Testis (tissue), 5 donors: ENCODE measurements at places on chromosomes 6 and 20.

DNA sequence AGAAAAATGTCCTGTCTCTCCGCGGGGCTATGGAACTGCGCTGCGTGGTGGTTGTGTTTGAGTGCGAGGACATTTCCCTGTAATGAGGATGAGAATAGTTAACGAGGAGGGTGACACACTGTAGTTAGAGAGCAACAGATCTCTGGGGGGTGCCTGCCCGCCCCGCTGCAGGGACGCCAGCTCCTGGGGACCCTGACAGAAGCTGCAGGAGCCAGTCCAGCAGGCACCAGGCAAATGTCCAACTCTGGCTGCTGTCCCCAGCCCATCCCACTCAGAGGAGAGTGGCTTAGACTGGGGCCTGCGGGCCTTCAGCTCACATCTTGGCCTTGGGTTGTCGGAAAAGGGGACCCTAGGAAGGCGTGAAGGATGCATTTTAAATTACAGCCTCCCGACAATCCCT lies 92.9 kb upstream of the FOXP4 start:
- no peaks in the 10 kb centered on the region for H3K36me3 ChIP-seq
- H3K27me3 ChIP-seq = no peaks in the 10 kb centered on the region
- no peak for DNase-seq
- no peak overlapping the region for H3K27ac ChIP-seq
- no peak overlapping the region for H3K4me3 ChIP-seq
- H3K4me1 ChIP-seq = peaks cover 16% of the 10 kb centered on the region

DNA sequence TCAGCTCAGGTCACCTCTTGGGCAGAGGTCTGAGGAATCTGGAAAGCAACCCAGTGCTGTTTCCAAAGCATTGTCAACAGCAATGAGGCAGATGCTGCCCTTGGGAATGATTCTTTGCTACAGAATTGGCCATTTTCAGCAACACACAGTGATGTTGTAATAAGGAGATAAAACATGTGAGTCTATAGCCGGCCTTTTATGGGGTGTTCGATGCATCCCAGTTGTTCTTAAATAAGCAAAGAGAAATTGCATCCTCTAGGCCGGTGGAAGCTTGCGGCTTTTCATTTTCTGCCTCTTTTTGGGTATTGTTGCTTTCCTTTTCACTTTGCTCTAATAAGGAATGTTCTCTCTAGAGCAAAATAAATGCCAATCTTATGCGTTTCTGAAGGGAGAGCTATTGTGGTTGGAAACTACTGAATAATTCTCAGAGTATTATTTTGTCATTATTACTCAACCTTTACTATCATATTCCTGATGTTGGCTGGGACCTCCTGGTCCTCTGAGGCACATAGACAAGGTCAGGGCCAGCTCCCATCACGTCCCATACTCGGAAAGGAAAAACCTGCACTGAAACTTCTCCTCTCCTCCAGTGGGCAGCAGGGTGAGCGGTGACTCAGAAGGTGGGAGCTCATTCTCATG lies 214.2 kb downstream of the CDH26 start:
- DNase-seq = no peak
- no peaks in the 10 kb centered on the region for H3K27me3 ChIP-seq
- H3K27ac ChIP-seq = no peak overlapping the region
- no peaks in the 10 kb centered on the region for H3K4me1 ChIP-seq
- no peak overlapping the region for H3K4me3 ChIP-seq

DNA sequence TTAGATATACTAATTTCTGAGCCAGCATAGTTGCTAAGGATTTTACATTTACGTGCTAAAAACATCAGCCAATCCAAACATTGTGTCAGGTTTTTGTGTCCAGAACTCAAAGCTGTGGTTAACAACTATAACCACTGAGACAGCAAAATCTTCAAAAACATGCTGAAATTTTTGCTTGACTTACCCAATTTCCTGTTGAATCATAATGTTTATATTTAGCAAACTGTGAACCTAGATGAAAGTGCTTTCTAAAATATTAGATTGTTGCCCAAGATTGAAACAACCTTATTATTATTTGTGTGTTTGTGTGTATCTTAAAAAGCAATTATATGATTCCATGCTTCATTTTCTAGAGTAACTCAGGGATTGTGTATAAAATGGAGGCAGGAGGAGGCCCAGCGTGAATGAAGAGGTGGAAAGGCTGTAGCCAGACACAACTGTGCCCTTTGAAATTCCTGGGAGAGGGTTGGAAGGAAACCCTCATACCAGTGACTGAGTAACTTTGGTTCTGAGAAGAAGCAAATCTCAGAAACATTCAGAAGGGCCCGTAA lies 48.0 kb downstream of the ARMC2 start:
- no peaks in the 10 kb centered on the region for H3K36me3 ChIP-seq
- H3K27ac ChIP-seq = no peak overlapping the region
- no peaks in the 10 kb centered on the region for H3K27me3 ChIP-seq
- no peak for DNase-seq

DNA sequence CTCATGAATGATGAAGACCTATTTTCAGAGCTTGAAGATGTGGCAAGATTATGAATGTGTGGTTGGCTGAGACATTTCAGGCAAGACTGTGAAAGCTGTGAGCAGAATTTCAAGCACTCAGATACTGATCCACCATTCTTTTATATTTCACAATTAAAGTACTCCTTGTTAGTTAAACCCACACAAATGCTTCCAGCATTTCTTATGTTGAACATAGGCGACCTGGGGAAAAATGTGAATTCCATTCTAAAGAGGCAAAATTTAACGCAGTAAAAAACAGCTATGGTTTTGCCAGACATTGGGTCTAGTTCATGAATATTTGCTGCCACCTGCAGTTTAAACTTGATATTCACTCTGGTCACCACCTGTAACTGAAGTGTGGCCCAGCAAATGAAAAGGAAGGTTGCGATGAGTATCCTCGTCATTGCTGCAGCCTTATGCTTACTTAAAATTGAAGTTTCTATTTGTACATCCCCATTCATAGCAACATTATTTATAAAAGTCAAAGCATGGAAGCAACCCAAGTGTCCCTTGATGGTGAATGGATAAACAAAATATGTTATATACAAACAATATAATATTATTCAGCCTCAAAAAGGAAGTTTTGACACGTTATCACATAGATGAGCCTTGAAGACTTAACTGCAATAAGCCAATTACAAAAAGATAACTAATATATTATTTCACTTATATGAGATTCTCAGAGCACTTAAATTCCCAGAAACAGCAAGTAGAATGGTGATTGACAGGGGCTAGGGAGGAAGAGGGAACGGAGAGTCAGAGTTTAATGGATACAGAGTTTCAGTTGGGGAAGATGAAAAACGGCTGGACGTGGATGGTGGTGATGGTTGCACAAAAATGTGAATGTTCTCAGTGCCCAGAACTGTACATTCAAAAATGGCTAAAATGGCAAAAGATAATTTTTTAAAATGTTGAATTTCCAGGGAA lies 32.4 kb upstream of the FAM184A start:
- peaks cover 8% of the 10 kb centered on the region for H3K4me1 ChIP-seq
- H3K36me3 ChIP-seq = no peaks in the 10 kb centered on the region
- no peak overlapping the region for H3K27ac ChIP-seq
- no peaks in the 10 kb centered on the region for H3K27me3 ChIP-seq

- H3K27me3 ChIP-seq = no peaks in the 10 kb centered on the region
- DNase-seq = no peak
- peaks cover 11% of the 10 kb centered on the region for H3K4me1 ChIP-seq
- no peak overlapping the region for H3K27ac ChIP-seq
- no peaks in the 10 kb centered on the region for H3K36me3 ChIP-seq
- H3K4me3 ChIP-seq = no peak overlapping the region
Observed at GRCh38 chr6:42101186-42101657, 41.2 kb downstream of the C6orf132 start.

GRCh38 chr6:33904050-33904746 lies 100.4 kb upstream of the MLN start:
- H3K36me3 ChIP-seq = no peaks in the 10 kb centered on the region
- no peaks in the 10 kb centered on the region for H3K27me3 ChIP-seq
- H3K27ac ChIP-seq = no peak overlapping the region
- H3K4me3 ChIP-seq = no peak overlapping the region

- H3K4me3 ChIP-seq = no peak overlapping the region
- H3K27me3 ChIP-seq = no peaks in the 10 kb centered on the region
- DNase-seq = no peak
- H3K4me1 ChIP-seq = no peaks in the 10 kb centered on the region
Observed at GRCh38 chr6:149560736-149561135, 5.4 kb upstream of the GINM1 start.

GRCh38 chr6:75436869-75437268 lies 56.7 kb downstream of the FILIP1 start:
- no peaks in the 10 kb centered on the region for H3K27me3 ChIP-seq
- no peaks in the 10 kb centered on the region for H3K36me3 ChIP-seq
- DNase-seq = peak; percentile 70
- peaks cover 18% of the 10 kb centered on the region for H3K4me1 ChIP-seq

DNA sequence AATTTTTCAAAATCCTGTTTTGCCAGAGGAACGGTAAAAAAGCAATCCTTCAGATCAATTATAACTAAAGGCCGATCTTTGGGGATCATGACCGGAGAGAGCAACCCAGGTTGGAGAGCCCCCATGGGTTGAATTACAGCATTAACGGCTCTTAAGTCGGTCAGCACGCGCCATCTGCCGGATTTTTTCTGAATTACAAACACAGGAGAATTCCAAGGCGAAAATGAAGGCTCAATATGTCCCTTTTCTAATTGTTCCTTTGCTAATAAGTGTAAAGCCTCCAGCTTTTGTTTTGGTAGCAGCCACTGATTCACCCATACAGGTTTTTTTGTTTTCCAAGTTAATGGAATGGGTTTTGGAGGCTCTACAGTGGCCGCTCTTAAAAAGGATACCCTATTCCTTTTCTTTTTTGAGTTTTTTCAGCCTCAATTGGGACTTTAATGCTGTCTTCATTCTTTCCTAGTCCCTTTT lies 16.9 kb upstream of the PTCRA start:
- H3K27ac ChIP-seq = no peak overlapping the region
- DNase-seq = peak; percentile 91
- H3K4me1 ChIP-seq = peaks cover 30% of the 10 kb centered on the region
- no peak overlapping the region for H3K4me3 ChIP-seq

GRCh38 chr6:149035766-149036165 lies 281.7 kb upstream of the TAB2 start:
- H3K27ac ChIP-seq = no peak overlapping the region
- H3K27me3 ChIP-seq = no peaks in the 10 kb centered on the region
- DNase-seq = no peak
- no peaks in the 10 kb centered on the region for H3K36me3 ChIP-seq

GRCh38 chr20:17613328-17614175 lies 43.7 kb downstream of the DSTN start:
- no peak overlapping the region for H3K27ac ChIP-seq
- H3K36me3 ChIP-seq = no peaks in the 10 kb centered on the region
- no peak for DNase-seq
- H3K4me1 ChIP-seq = peaks cover 15% of the 10 kb centered on the region
- no peaks in the 10 kb centered on the region for H3K27me3 ChIP-seq

- H3K4me1 ChIP-seq = peaks cover 12% of the 10 kb centered on the region
- H3K4me3 ChIP-seq = no peak overlapping the region
- DNase-seq = no peak
- H3K36me3 ChIP-seq = no peaks in the 10 kb centered on the region
Observed at GRCh38 chr20:64053841-64054661, 4.6 kb upstream of the SOX18 start.

DNA sequence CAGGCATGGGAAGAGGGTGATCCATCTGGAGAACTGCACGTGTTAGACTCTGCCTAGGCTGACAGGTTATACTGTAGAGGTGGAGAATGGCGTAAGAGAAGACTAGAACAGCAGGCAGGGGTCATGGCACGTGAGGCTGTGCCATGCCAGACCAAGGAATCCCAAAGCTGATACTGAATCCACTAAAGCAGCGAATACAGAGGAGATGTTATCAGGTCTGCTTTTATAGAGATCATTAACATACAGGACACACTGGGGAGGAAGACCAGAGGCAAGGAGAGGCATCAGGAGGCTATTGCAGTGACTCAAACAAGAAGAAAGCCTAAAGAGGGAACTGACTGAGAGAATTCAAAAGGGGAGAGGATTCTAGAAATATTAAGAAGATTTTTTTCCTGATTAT lies 12.9 kb downstream of the PHACTR1 start:
- no peaks in the 10 kb centered on the region for H3K27me3 ChIP-seq
- no peak overlapping the region for H3K4me3 ChIP-seq
- H3K36me3 ChIP-seq = no peaks in the 10 kb centered on the region
- no peak overlapping the region for H3K27ac ChIP-seq
- no peaks in the 10 kb centered on the region for H3K4me1 ChIP-seq

DNA sequence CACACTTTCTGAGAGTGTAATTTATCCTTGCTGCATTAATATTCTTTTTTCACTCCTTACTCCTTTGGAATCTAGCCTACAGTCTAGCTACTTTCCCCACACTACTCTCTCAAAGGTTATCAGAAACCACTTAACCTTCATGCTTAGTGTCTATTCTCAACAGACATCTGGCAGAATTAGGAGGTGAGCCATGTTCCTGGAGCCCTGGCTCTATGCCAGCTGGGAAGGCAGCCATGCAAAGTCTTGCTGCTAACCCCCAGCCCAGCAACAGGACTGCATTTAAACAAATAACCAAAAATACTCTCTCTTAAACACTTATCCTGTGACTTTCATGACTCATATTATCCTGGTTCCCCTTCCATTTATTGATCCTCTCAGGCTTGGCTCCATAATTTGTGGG lies 260.2 kb downstream of the BCKDHB start:
- DNase-seq = peak; percentile 38
- no peaks in the 10 kb centered on the region for H3K36me3 ChIP-seq
- no peak overlapping the region for H3K27ac ChIP-seq
- H3K27me3 ChIP-seq = no peaks in the 10 kb centered on the region
- no peak overlapping the region for H3K4me3 ChIP-seq
- H3K4me1 ChIP-seq = no peaks in the 10 kb centered on the region

DNA sequence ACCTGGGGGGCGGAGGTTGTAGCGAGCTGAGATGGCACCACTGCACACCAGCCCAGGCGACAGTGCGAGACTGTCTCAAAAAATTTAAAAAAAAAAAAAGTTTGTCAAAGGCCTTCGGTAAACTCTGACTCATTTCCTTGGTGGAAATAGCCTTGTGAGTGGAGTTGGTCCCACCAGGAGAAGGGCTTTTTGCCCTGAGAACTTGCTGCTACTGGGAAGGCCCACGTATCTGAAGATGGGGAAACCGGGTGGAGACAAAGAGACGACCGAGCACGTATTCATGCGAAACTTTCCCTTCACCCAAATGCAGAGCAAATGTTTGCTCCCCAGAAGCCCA lies 51.7 kb downstream of the SLC22A23 start:
- no peak for DNase-seq
- H3K4me1 ChIP-seq = no peaks in the 10 kb centered on the region
- no peaks in the 10 kb centered on the region for H3K36me3 ChIP-seq
- no peak overlapping the region for H3K4me3 ChIP-seq
- no peaks in the 10 kb centered on the region for H3K27me3 ChIP-seq
- no peak overlapping the region for H3K27ac ChIP-seq

DNA sequence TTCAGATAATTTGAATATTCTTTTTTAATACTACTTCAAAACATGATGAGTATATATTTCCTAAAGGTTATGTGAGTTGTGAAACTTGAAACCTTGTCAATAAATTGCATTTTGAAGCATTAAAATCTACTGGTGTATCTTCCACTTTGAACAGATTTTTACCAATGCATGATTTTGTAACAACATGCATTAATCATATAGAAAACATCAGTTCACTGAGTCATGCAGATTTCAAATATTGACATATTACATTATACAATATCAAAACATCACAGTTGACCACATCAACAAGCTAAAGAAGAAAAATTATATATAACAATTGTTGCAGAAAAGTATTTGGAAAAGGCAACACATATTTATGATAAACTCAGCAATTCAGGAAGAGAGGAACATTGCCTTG lies 158.1 kb downstream of the WDR27 start:
- DNase-seq = no peak
- no peaks in the 10 kb centered on the region for H3K36me3 ChIP-seq
- H3K27ac ChIP-seq = no peak overlapping the region
- no peaks in the 10 kb centered on the region for H3K4me1 ChIP-seq
- no peaks in the 10 kb centered on the region for H3K27me3 ChIP-seq
